GM13976 (cell line): ENCODE measurements at places on chromosomes 1 and 21.

DNA sequence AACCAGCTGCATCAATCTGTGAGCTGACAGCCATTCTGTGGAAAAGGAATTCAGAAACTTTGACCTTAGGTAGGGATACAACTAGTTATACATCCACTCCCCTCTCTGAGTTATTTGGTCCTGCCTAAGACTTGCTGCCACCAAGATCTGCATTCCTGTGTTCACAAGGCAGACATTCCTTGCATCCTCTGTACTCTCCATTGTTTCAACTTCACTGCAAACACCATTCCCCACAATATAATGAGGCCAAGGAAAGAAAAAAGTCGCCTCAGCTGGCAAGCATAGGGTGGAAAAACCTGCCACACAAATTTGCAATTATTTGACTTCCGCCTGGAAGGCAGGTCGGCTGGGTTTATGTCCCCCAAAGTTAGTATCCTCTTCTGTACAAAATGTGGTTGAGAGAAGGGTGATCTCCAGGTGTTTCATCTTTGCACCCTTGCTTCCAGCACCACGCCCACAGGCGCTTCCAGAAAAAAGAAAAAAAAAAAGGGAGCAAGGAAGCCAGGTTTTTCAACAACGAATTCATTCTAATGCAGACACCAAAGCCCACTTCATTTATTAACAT, 676 bp upstream of the CTTNBP2NL start:
- DNase-seq, result no peak

GRCh38 chr1:6385488-6386191, 7.9 kb downstream of the ACOT7 start:
- no peak for DNase-seq

- DNase-seq, result no peak
These were observed 74.1 kb downstream of the VCAM1 start for GRCh38 chr1:100793659-100794058.

- no peak for DNase-seq
These were observed 190.7 kb downstream of the HLX start for GRCh38 chr1:221069986-221070385.

GRCh38 chr1:55725378-55725777, 510.2 kb upstream of the USP24 start:
- no peak for DNase-seq

- no peak for DNase-seq
These were observed 738.8 kb downstream of the PTPRU start for GRCh38 chr1:29975036-29975694.

GRCh38 chr1:71307451-71307850, 226.6 kb upstream of the ZRANB2 start:
- DNase-seq, result no peak

DNA sequence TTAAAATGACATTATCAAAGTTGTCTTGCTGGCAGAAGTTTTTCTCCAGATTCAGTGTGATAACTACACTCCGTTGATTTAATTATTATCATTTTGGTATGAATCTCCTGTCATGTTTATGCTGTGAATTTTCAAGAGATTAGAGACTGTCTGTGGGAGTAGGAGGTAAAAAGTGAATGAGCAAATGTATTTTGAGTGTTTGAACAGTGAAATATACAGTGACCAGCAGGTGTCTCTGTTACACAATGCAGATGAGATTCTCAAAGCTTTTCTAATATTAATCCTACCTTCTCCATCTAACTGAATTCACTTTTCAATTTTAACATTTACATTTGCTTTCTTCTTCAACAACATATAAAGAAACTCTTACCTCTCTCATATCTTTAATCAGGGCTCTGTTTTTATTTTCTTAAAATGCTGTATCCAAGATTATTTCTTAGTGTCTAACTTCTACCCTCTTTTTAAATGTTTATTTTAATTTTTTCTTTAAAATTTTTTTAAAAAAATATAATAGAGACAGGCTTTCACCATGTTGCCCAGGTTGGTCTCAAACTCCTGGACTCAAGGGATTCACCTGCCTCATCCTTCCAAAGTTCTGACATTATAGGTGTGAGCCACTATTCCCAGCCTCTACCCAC, 20.9 kb upstream of the HSPA13 start:
- DNase-seq, result peak; percentile 28

GRCh38 chr1:23224739-23225648, 7.7 kb upstream of the HTR1D start:
- DNase-seq, result no peak

- no peak for DNase-seq
These were observed 175.6 kb upstream of the DAB1 start for GRCh38 chr1:57599236-57599994.

- no peak for DNase-seq
These were observed 3.8 kb upstream of the CACYBP start for GRCh38 chr1:174995916-174996315.

DNA sequence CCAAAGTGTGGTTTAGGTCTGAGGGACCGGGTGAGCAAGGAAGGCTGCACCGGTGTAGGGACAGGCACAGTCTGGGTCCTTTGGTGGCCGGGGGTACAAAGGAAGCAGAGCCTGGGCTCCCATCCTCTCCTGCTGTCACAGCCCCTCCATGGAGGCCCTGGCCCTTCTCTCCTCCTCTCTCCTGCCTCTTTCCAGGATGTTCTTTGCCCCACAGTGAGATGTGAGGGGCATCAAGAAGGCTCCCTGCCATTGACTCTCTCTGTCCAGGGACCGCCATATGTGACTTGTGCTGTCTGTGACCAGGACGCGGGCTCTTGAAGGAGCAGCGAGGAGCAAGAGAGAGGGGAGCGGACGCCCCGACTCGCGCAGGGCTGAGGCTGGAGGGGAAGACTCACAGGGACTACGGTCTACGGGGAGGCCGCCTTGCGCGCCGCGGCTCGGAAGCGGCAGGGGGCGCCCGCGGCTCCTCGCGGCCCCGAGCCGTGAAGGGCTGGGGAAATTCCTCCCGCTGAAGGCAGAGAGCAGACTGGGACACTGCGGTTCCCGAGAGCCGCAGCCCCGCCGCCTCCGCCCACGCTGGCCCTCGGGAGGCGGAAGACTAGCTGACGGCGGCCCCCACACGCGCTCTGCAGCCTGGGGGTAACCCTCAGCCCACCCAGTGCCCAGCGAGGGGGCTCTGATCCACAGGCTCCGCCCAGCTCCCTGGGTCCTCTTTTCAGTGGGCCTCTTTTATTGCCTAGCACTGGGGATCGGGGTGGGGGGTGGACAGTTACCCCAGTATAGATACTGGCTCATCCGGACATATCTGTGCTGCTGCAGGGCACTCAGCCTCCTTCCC, 40.8 kb downstream of the MAB21L3 start:
- peak; percentile 93 for DNase-seq

GRCh38 chr1:43539726-43540434, 9.2 kb downstream of the PTPRF start:
- DNase-seq, result no peak

DNA sequence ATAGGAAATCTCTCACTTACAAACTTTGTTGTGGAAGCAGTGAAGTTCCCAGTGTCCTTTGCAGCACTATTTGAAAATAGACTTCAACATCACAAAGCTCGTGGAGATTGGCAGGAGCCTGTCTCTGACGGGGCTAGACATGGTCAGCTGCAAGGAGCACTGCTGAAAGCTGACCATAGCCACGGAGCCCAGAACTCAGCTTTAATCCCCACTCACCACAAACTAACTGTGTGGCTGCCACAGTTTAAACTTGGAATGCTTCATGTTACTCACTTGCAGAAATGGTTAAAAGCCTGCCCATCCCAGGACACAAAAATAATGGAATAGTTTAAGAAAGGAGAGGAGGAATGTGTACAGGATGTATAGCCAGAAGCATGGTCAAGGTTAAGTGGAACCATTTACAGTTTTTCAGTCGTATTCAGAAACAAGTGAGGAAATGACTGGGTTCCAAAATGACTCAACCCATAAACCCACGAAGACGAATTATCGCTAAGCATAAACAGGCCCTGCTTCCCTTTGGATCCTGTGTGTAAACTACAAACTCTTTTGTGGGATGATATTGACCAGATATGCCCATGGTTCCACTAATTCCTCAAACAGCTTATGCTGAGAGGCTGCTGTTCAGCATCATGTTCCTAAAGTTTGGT, 18.2 kb downstream of the DNALI1 start:
- no peak for DNase-seq

DNA sequence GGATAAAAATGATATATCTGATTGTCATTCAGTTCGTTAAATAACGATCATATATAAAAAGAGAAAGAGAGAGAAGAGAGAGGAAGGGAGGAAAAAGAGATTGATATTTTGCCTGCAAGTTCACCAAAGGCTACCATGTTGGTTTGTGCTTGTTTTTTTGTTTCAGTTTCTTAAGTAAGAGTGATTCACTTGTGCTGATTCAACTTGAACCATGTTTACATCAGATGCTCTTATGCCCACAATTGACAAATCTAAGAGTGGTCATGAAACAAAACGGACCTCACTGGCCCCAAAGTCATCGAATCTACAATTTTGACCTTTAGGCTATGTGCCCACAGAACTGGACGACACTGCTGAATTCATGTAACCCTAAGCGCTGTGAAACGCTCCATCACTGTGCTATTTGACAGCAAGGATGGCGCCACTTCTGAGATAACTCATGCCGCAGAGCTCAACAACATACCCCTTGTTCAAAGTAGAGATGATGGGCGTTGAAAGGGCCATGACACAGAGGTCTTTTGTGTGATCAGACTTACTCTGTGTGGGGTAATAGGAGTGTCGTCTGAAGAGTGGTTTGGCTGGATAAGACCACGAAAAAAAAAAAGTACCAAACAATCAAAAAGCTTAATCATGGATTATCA, 481.4 kb downstream of the SETD4 start:
- DNase-seq, result no peak
